ENCODE measurements at places on chromosomes 6 and 20. TPM values are rescaled to one million over a fixed set of nuclear protein-coding genes. Genes with fewer than 3 reads are reported as not detected.

DNA sequence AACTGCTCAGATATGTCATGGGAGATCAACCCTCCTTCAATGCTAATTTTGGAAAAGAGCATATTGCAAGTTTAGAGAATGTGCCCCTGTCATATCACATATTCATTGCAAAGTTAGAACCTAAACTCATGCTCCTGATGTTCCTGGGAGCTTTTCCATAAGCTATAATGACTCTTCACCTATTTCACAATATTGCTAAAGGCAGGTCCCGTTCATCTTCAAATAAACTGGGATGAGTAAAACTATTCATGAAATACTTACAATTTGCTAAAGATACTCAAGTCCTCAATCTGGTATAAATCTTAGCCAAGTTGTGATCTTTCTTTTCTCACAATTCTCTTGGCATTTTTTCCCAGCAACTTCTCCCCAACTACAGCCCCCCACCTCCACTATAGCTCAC lies 121.7 kb upstream of the TNFAIP3 start:
- no peak overlapping the region for H3K4me3 ChIP-seq
- no peak overlapping the region for H3K27ac ChIP-seq

DNA sequence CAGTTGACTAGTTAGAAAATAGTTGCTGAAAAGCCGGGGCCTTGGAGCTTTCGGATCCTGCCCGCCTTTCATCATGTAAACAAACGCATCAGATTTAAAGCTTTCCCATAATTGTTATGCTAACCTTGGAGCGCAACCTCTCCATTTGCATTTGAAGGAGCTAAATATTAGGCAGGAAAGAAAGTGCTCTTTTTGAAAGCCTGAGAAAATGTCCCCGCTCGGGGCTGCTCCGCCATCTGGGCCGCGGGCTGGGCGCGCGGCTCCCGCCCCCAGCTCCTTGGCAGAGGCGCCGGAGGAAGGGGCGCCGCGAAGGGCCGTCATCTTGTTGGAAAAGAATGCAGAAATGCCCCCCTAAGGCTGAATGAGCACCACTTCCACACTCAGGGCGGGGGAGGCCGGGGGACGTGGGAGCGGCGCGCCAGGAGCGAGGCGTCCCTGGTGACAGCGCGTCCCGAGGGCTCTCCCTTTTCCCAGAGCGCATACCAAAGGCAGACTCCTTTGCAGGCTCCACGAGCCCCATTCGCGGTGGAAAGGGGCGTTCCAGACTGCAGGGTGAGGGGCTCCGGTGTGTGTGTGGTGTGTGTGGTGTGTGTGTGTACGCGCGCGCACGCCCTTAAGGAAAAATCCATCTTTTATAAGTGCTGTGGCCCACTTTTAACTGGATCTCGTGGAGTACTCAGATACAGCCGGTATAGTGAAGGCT lies 145.6 kb upstream of the ID4 start:
- H3K27me3 ChIP-seq, result no peaks in the 10 kb centered on the region
- no peak overlapping the region for H3K27ac ChIP-seq
- peak; percentile 29 for DNase-seq

GRCh38 chr20:34268145-34268544 lies 26.9 kb downstream of the ASIP start:
- no peak for DNase-seq
- H3K4me1 ChIP-seq, result no peaks in the 10 kb centered on the region
- no peak overlapping the region for H3K27ac ChIP-seq
- H3K4me3 ChIP-seq, result no peak overlapping the region
- no peaks in the 10 kb centered on the region for H3K36me3 ChIP-seq

Gene MUC22
- not detected for total RNA-seq

DNA sequence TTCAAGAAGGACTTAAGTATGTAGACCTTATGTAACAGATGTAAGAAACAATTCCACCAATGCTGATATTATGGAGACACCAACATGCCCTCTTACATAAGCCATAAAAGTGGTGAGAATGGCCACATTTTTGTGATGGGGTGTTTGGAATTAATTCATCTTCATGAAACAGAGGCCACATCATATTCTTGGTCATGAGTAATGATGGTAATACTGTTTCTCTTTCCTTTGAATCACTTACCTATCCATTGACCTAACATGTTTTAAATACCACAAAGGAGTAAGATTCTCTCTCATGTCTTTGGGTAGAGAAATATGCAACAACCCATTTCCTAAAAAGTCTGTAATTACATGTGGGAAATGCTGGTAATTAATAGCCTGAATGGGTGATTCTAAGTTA lies 545.4 kb upstream of the FLRT3 start:
- H3K4me1 ChIP-seq, result no peaks in the 10 kb centered on the region
- no peaks in the 10 kb centered on the region for H3K27me3 ChIP-seq
- no peak overlapping the region for H3K4me3 ChIP-seq

DNA sequence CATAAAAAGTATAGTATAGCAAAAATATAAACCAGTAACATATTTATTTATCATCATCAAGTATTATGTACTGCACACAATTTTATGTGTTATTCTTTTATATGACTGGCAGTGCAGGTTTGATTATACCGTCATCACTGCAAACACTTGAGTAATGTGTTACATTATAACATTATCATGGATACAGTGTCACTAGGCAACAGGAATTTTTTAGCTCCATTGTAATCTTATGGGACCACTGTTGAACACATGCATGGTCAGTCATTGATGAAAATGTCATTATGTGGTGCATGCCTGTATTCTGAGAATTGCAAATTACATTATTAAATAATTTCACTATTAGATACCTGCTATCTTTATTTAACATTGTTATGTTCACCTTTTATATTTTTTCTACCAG lies 29.1 kb upstream of the OR2J2 start:
- no peak for DNase-seq
- H3K27me3 ChIP-seq, result no peaks in the 10 kb centered on the region
- H3K4me1 ChIP-seq, result no peaks in the 10 kb centered on the region
- H3K36me3 ChIP-seq, result no peaks in the 10 kb centered on the region

DNA sequence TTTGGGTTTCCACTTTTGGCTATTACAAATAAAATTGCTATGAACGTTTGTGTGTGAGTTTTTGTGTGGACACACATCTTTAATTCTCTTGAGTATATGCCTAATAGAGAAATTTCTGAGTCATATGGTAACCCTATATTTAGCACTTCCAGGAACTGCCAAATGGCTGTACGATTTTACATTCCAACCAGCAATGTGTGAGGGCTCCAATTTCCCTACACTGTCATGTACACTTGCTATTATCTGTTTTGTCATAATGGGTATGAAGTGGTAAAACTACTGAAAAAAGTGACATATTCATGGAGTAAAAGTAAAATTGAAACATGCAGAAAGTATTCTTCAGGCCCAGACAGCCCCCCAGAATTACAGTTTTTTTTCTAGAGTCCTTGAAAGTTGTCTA lies 59.6 kb upstream of the ESR1 start:
- DNase-seq, result no peak
- no peaks in the 10 kb centered on the region for H3K36me3 ChIP-seq
- no peaks in the 10 kb centered on the region for H3K27me3 ChIP-seq
- no peak overlapping the region for H3K4me3 ChIP-seq
- H3K4me1 ChIP-seq, result peaks cover 17% of the 10 kb centered on the region

- H3K4me1 ChIP-seq, result no peaks in the 10 kb centered on the region
- no peak for DNase-seq
- no peak overlapping the region for H3K4me3 ChIP-seq
- H3K27ac ChIP-seq, result no peak overlapping the region
Measured at GRCh38 chr20:51028616-51029212, 5.8 kb upstream of the KCNG1 start.

- DNase-seq, result no peak
- no peaks in the 10 kb centered on the region for H3K27me3 ChIP-seq
- H3K27ac ChIP-seq, result no peak overlapping the region
- H3K36me3 ChIP-seq, result no peaks in the 10 kb centered on the region
Measured at GRCh38 chr6:313917-314316, 21.6 kb downstream of the DUSP22 start.

GRCh38 chr20:48679599-48679998 lies 148.2 kb downstream of the PREX1 start:
- no peak overlapping the region for H3K27ac ChIP-seq
- no peaks in the 10 kb centered on the region for H3K36me3 ChIP-seq
- no peak overlapping the region for H3K4me3 ChIP-seq
- no peaks in the 10 kb centered on the region for H3K27me3 ChIP-seq

- H3K4me3 ChIP-seq, result no peak overlapping the region
- H3K27me3 ChIP-seq, result no peaks in the 10 kb centered on the region
- H3K4me1 ChIP-seq, result peaks cover 27% of the 10 kb centered on the region
- DNase-seq, result no peak
- H3K36me3 ChIP-seq, result no peaks in the 10 kb centered on the region
Measured at GRCh38 chr6:22142856-22143255, 154.0 kb downstream of the PRL start.

Gene MRPS18A
- total RNA-seq, result 65.9 TPM

DNA sequence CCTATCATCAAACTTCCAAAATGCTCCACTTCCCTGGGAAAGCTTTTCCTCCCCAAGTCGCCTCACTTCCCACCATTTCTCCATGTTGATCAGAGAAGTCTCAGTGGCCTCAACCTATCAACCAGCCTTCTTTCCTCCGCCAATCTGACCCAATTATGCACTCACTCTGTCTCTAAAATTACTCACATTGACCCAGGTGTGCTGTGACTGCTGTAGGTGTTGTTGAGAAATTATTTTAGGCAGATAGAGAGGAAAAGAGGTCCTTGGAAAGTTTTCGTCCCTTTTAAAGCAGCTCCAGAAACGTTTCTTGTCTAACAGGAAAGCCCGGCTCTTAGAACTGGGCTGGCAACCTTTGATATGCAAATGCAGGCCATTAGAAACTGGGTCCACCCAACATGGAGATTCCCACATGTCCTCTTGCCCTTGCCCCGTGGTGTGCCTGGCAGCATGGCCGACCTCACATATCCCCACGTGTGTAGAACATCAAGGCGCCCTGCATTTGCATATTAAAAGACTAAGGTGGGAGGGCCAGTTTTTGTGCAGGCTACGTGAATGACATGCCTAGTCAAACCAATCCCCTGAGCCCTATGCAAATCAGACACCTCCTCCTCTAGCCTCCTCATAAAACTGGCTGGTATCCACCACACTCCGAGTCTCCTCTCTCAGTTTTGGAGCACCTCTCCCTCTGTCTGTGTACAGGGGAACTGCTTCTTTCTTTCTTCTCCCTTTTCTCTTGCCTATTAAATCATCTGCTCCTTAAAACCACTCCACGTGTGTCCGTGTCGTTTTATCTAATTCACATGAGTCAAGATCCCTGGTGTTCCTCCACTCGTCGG lies 12.9 kb downstream of the IPCEF1 start:
- H3K4me3 ChIP-seq, result no peak overlapping the region
- H3K27ac ChIP-seq, result no peak overlapping the region
- no peaks in the 10 kb centered on the region for H3K27me3 ChIP-seq
- H3K4me1 ChIP-seq, result no peaks in the 10 kb centered on the region
- peak; percentile 40 for DNase-seq

DNA sequence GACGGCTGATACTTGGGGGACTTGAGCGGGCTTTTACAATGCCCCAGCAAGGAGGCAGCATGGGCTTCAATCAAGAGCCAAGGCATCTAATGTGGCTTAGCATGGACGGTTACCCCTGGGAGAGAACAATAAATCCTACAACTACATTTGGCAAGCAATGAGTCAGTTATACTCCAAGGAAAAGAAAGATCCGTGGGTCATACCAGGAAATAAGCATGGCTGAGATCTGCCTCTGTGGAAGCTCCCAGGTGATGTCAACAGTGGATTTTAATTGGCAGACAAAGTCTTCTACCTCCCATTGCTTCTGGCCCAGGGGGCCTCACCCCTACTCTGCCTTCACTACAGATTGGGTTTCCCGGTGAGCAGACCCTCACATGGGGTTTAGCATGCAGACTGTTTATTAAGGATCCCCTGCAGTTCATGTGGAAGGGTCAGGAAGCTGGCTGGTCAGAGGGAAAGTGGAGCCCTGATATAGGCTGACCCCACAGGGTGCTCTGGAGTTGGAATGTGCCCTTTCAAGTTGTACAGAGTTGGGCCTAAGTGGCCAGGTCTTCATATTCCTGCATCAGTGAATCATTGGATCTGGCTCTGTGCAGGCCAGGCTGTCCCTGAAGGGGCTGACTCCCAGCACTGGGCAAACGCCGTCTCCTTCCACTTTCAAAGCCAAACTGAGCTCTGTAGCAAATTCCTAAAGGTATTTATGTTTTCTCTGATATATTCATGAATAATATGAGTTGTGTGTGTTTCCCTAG lies 91.3 kb upstream of the GGTLC1 start:
- no peaks in the 10 kb centered on the region for H3K36me3 ChIP-seq
- H3K27ac ChIP-seq, result no peak overlapping the region
- H3K4me3 ChIP-seq, result no peak overlapping the region
- no peak for DNase-seq
- H3K27me3 ChIP-seq, result peaks cover 4% of the 10 kb centered on the region

GRCh38 chr20:25461786-25462545 lies 54.5 kb downstream of the GINS1 start:
- no peak overlapping the region for H3K4me3 ChIP-seq
- no peak overlapping the region for H3K27ac ChIP-seq
- no peaks in the 10 kb centered on the region for H3K4me1 ChIP-seq
- DNase-seq, result no peak
- no peaks in the 10 kb centered on the region for H3K27me3 ChIP-seq
- peaks cover 34% of the 10 kb centered on the region for H3K36me3 ChIP-seq

DNA sequence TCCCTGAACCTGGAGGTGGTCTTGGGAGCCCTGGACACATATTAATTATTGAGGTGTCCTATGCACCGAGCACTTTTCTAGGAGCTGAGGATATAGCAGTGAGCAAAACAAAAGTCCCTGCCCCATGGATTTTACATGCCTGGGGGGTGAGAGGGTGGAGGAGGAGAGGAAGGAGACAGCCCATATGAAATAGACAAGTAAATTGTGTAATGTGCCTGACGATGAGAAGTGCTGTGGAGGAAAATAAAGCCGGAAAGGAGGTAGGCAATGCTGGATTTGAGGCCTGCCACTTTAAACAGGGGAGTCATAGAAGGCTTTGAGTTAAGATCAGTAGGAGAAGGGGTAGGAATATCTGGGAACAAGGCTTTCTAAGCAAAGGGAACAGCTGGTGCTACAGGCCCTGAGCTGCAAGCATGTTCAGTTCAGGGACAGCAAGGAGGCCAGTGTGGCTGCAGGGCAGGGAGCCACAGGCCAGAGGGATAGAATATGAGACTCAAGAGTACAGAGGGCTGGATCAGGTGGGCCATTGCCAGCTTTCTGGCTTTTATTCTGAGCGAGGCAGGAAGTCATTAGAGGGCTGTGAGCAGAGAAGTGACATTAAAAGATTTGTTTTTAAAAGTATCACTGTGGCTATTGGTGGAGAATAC lies 19.1 kb upstream of the MYLIP start:
- H3K27ac ChIP-seq, result peak overlapping the region; percentile 27
- H3K27me3 ChIP-seq, result no peaks in the 10 kb centered on the region
- peaks cover 20% of the 10 kb centered on the region for H3K4me1 ChIP-seq
- peak; percentile 27 for DNase-seq

- peak; percentile 23 for DNase-seq
- peaks cover 55% of the 10 kb centered on the region for H3K4me1 ChIP-seq
- H3K27me3 ChIP-seq, result no peaks in the 10 kb centered on the region
- H3K36me3 ChIP-seq, result no peaks in the 10 kb centered on the region
- no peak overlapping the region for H3K4me3 ChIP-seq
Measured at GRCh38 chr6:20117474-20117873, 94.8 kb downstream of the MBOAT1 start.

GRCh38 chr20:41054847-41055230 lies 26.2 kb downstream of the TOP1 start:
- no peak overlapping the region for H3K4me3 ChIP-seq
- H3K27ac ChIP-seq, result peak overlapping the region; percentile 32
- DNase-seq, result no peak
- no peaks in the 10 kb centered on the region for H3K27me3 ChIP-seq
- H3K4me1 ChIP-seq, result peaks cover 42% of the 10 kb centered on the region

Gene TCFL5
- 5.4 TPM for total RNA-seq
